Gastrocnemius medialis (tissue), 4 donors: ENCODE measurements at places on chromosomes 1 and 21. TPM values are rescaled to one million over a fixed set of nuclear protein-coding genes. Genes with fewer than 3 reads are reported as not detected.

GPR161 gene
- 1.0 TPM for total RNA-seq

DNA sequence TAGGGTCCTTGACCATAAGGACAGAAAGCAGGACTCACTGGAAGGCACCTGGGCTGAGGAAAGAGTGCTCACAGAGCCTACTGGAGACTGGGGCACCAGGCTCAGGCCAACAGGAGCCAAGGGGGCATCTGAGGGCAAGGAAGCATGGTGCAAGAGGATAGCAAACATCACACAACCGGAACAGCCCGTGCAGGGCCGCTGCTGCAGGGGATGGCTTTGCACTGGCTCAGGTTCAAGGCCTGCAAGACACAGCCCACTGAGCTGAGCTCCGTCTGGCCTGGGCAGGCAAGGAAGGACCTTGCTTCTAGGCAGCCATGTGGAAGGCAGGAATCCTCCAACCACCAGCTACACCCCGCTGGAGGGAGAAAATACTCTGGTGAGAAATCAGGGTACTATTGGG lies 59.8 kb upstream of the KIF26B start:
- DNase-seq, result no peak

DNA sequence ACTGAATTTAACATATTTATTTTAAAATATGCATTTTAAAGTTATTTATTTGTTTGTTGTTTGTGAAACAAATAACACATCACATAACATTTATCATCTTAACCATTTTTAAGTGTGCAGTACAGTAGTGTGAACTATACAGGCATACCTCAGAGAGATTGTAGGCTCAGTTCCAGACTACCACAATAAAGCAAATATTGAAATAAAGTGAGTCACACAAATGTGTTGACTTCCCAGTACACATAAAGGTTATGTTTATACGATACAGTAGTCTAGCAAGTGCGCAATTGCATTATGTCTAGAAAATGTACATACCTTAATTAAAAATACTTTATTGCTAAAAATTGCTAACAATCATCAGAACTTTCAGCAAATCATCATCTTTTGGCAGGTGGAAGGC lies 739.4 kb upstream of the ADGRL4 start:
- DNase-seq, result no peak

DNA sequence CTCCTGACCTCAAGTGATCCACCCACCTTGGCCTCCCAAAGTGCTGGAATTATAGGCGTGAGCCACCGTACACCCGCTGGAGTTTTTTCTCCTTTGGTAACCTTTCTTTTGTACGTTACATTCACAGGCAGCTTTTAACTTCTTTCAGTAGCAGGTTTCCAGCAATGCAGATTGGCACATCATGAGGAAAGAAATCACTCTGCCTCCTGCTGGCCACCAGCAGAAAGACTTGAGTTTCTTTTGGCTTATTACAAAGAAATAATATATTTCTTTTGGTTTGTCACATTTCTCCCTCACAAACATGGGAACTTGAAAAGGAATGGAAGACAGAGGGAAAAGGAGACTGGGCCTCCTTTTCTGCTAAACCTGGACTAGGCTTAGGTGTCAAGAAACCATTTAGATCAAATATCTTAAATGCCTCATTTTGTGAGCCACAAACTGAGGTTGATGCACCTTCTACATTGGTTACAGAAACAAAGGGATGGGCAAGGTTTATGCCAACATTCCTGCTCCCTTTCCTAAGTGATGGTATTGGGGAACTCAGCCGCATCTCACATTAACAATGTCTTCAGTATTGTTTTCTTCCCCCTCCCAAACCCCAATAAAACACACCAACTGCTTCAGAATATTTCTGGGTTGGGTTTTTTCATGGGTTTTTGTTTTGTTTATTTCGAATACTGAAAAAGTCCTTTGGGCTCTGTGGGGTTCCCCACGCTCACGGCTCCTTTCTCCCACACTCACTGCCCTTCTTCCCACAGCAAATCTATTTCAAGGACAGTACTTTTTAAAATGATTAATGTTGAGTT lies 7.7 kb downstream of the ENSA start:
- peak; percentile 56 for DNase-seq

- no peak for DNase-seq
Measured at GRCh38 chr1:169132512-169133227, 26.2 kb downstream of the ATP1B1 start.
